ENCODE measurements at places on chromosomes 12 and 14.
A peak's percentile ranks its signal among the peaks of the same experiment; 100 is the strongest.

DNA sequence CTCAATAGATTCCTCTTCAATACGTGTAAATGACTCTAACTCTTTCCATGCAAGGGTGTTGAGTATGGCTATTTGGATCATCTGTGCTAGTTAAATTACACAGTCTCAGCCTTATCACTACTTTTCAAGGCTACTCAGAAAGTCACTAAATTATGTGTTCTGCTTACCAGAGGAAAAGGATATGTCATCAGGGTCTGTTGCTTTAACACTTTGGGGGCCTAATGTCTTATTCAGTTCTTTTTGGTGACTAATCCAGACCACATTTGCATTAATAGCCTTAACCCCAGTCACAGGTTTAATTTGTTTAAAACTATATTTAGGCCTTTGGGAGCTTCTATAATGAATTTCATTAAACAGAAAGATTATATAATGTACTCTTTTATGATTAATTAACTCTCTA lies 649.3 kb downstream of the RPS29 start:
- no peak for DNase-seq

DNA sequence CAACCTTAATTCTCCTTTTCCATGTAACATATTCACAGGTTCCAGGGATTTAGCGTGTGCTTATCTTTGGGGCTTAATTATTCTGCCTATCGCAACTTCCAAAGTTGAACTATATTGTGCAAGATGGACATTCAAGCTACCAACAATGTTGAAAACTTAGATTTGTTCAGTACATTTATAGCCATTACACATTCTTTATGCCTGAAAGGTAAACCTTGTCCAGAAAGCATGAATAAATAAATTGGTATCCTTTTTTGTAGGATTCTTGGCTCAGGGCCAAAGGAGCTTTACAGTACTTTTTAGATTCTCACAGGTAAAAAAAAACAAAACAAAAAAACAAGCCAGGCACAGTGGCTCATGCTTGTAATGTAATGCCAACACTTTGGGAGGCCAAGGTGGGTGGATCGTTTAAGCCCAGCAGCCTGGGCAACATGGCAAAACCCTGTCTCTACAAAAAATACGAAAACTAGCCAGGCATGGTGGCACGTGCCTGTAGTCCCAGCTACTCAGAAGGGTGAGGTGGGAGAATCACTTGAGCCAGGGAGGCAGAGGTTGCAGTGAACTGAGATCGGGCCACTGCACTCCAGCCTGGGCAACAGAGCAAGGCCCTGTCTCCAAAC lies 3.3 kb downstream of the C12orf56 start:
- no peak for DNase-seq

DNA sequence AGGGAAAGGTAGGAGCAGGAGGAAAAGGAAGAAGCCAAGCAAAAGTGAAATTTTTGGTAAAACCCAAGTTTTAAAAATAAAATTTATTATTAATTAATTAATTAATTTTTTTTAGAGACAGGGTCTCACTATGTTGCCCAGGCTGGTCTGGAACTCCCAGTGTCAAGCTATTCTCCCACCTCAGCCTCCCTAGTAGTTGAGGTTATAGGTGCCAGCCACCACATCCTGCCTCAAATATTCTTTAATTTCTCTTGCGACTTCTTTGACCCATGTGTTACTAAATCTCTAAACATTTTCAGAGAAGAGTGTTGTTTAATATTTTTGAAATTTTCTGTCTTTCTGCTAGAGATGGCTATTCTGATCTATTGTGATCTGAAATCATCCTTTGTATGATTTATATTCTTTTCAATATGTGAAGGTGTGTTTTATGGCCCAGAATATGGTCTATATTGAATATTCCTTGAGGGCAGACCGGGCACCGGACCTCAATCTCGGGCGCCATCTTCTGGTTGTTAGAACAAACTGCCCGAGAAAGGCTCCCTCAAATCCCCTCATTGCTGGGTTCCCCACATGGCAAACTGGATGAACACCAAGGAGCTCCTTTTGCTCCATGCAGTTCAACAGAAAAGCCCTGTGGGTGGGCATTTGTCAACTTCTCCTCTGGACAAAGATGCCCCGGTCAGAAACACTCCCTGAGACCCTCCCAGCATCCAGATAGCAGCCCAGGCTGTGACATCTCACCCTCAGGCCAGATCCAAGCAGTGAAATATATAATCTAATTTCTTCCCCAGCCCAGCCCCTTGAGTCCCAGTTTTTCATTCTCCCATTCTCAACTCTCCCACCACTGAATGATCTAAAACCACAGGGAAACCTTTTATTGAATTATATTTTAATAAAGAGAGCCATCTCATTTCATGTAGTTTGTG lies 110.5 kb downstream of the ASCL4 start:
- DNase-seq: peak; percentile 66

GRCh38 chr12:112314981-112315380 lies 67.2 kb downstream of the HECTD4 start:
- no peak for DNase-seq

- DNase-seq: no peak
Measured at GRCh38 chr12:103318566-103318965, 177.2 kb downstream of the C12orf42 start.

Data from natural killer cell treated with Interleukin-12 subunit alpha and Interleukin-12 subunit beta and Interleukin-15 and Interleukin-18, amount 100 ng/mL, for 72 hours (primary cell).